Activated gamma-delta T cell treated with anti-CD3 and anti-CD28 coated beads, Interleukin-2, amount 50 U/mL, for 16 hours (primary cell): ENCODE measurements at places on chromosomes 13 and 19.
A peak's percentile ranks its signal among the peaks of the same experiment; 100 is the strongest.

GRCh38 chr13:59542303-59542702 lies 621.4 kb downstream of the DIAPH3 start:
- no peak for DNase-seq

DNA sequence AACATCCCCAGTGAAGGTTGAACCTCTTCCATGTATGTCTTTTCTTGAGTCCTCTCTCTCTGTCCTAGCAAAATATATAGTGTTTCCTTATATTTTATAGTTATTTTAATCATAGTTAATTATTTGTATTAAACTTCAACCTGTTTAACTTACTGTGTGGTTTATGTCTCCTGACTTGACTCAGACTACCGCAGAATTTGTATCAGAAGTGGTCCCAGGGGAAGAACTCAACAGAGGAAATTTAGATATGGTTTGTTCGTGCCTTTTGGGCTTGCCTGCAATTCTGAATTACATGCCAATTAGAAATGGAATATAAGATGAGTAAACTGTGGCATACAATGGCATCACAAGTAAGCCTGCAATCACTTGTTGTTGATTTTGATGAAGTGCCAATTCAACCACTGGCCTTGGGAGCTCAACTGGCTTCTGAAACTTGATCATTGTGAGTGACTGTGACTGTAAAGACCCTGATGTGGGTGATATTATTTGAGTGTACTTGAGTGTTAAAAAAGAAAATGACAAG lies 1459.5 kb upstream of the PCDH20 start:
- no peak for DNase-seq

DNA sequence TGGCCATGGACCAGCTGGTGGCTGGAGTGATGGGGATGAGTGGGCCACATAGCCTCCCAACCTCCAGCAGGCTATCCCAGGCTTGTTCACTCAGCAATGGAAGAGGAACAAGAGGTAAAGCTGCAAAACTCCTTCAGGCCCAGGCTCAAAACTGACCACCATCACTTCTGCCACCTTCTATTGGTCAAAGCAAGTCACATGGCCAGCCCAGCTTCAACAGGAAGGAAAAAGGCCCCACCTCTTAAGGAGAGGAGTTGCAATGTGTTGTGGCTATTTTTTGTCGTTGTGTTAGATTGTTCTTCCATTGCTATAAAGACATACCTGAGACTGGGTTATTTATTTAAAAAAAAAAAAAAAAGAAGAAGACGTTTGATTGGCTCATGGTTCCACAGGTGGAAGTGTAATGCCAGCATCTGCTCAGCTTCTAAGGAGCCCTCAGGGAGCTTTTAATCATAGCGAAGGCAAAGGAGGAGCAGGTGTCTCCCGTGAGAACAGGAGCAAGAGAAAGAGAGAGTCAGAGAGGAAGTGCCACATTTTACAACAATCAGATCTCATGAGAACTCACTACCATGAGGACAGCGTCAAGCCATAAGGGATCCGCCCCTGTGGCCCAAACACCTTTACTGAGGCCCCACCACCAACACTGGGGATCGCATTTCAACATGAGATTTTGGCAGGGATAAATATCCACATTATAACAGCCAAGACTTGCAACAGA lies 5.4 kb downstream of the IGSF23 start:
- DNase-seq: no peak

- DNase-seq: no peak
Measured at GRCh38 chr13:87676254-87677042, 5.3 kb downstream of the SLITRK5 start.

GRCh38 chr13:25248071-25248470 lies 39.2 kb downstream of the MTMR6 start:
- DNase-seq: no peak

- peak; percentile 73 for DNase-seq
Measured at GRCh38 chr19:39405958-39406655, 540 bp upstream of the ZFP36 start.

GRCh38 chr13:91948736-91949135 lies 550.3 kb downstream of the GPC5 start:
- DNase-seq: no peak

DNA sequence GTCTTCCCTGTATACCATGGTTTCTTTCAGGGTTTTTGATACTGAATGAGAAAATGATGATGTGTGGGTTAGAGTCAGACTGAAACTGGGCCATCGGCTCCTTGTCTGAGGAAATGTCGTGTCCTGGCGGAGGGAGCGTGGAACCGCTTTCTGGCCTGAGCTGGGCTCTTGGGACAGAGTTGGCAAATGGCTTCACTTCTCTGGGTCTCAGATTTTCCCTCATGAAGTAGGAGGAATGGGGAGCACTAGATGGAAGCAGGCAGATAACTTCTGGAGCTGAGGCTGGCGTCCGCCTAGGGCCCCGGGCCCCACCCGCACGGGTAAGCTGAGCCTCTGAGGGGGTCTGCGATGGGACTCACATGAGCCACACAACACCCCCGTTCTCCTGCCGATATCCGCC lies 133.3 kb upstream of the WASF3 start:
- DNase-seq: no peak

GRCh38 chr19:55324662-55325061 lies 479 bp downstream of the TMEM150B start:
- no peak for DNase-seq

GRCh38 chr13:112057736-112058518 lies 9.0 kb upstream of the SOX1 start:
- no peak for DNase-seq

- DNase-seq: no peak
Measured at GRCh38 chr13:50255639-50256038, 240.4 kb downstream of the KCNRG start.

DNA sequence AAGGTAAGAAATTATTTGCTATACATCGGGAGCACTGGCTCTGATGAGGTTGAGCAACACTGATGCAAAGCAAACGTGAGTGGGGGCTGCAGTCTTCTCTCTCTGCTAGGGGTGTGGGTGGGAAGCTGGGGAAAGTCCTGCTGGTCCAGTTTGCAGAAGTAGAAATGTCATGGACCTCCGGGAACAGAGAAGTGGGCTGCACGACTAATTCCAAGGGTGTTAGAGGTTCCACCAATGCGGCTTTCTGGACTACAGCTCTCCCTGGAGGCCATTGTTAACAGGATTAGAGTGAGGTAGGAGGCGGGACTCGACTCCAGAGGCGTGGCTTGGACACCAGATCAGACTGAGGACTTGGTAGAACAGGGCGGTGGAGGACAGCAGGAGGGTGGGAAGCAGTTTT lies 5.7 kb upstream of the FBXO27 start:
- DNase-seq: no peak

DNA sequence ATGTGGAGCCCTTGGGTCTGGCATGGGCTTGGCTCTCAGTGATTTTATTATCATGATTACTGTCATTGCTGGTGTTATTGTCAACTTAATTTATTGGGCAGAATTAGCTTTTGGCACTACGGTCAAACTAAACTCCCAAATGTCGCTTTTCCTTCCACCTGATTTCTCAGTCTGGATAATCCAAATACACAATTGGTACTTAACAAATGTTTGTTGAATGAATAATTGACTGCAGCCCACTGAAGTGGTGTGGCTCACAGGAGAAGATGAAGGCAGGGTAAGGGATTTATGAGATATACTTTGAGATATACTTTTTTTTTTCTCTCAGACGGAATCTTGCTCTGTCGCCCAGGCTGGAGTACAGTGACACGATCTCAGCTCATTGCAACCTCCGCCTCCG lies 1.5 kb downstream of the COLGALT1 start:
- no peak for DNase-seq

- DNase-seq: no peak
Measured at GRCh38 chr13:113114511-113115362, 7.9 kb upstream of the F10 start.

- no peak for DNase-seq
Measured at GRCh38 chr19:1045247-1045603, 5.3 kb downstream of the ABCA7 start.

- DNase-seq: no peak
Measured at GRCh38 chr19:28705008-28705407, 507.9 kb downstream of the UQCRFS1 start.

DNA sequence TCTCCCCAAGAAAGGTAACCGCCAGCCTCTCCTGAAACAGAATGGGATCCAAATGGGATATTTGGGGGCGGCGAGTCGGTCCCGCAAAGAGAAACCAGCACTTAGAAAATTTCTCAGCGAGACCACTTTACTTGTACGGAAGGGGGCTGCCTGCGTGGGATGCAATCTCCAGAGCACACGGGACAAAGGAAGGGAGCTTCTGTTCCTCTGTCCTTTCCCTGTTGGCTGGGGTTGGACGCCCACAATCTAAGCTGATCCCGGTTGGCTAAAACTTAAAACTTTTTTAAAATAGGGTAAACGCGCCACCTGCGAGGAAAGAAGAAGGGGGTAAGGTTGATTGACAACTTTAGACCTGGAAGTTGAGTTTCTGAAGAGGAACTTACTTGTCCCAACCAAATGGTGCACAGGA lies 826 bp upstream of the BSG start:
- DNase-seq: no peak

GRCh38 chr13:51590971-51591627 lies 6.8 kb downstream of the WDFY2 start:
- no peak for DNase-seq

- no peak for DNase-seq
Measured at GRCh38 chr13:110813646-110814624, 100.4 kb downstream of the ING1 start.

DNA sequence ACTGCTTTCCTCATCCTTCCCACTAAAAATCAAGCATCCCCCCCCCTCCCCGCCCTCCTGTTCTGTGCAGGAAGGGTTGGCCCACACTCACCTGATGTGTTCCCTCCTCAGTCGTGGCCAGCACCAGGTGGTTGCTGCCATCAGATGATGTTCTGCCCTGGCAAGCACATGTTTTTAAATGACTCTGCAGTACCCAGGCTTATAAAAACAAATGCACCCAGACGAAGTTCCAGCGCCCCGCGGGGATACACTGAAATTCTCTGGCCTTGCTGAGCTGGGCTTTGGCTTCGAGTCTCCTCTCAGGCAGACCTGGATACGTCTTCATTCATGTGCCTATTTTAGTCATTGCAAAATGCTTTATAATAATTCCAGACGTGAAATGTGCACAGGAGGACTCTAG lies 316.3 kb downstream of the DLEU7 start:
- no peak for DNase-seq

GRCh38 chr13:46526740-46527139 lies 26.2 kb upstream of the LRCH1 start:
- DNase-seq: no peak

- no peak for DNase-seq
Measured at GRCh38 chr19:7989071-7989575, 16.3 kb downstream of the ELAVL1 start.

GRCh38 chr19:12953799-12954611 lies 3.0 kb downstream of the GADD45GIP1 start:
- no peak for DNase-seq

- DNase-seq: no peak
Measured at GRCh38 chr13:39099231-39099630, 61.0 kb downstream of the NHLRC3 start.

GRCh38 chr19:13078381-13078780 lies 24.3 kb downstream of the LYL1 start:
- DNase-seq: no peak

DNA sequence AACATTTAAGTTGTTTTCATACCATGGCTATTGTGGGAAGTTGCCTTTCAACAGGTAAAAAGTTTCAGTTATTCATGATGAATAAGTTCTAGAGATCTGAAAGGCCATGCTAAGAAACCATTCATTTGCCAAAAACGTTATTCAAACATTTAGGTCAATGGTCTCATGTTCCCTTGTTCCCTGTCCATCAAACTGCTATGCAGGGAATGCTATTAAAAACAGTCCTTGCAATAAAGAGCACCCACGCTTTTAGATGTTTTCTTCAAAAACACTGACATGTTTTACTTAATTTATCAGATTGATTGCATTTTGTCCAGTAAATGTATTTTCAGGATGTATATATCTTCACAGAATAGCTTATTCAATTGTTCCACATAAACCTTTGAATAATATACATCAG lies 573.2 kb upstream of the PCDH20 start:
- no peak for DNase-seq

GRCh38 chr19:633786-634639 lies 676 bp upstream of the POLRMT start:
- no peak for DNase-seq

DNA sequence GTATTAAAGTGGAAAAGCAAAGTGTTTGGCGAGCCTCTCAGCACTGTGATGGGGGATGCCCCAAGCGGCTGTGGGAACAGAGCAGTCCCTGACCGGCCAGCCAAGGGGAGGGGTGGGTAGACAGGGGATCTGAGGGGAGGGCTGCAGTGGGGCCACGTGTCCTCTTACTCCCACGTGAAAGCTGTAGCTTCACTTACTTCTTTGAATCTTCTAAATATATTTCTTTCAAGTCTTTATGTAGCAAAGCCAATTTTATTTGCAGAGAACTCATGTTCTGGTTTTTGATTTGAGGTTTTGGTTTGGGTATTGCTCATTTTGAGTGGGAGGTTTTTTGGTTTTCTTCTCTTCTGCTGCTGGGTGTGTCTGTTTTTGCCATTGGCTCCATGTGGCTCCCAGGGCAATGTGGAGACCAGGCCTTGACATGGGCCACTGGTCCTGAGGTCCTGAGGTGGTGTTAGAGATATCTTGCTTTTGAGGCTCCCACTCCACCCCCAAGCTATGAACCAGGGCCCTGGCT lies 17.7 kb upstream of the OVOL3 start:
- no peak for DNase-seq

GRCh38 chr19:41957838-41958366 lies 1.2 kb downstream of the RABAC1 start:
- no peak for DNase-seq
